ENCODE measurements at places on chromosomes 7 and 10.

DNA sequence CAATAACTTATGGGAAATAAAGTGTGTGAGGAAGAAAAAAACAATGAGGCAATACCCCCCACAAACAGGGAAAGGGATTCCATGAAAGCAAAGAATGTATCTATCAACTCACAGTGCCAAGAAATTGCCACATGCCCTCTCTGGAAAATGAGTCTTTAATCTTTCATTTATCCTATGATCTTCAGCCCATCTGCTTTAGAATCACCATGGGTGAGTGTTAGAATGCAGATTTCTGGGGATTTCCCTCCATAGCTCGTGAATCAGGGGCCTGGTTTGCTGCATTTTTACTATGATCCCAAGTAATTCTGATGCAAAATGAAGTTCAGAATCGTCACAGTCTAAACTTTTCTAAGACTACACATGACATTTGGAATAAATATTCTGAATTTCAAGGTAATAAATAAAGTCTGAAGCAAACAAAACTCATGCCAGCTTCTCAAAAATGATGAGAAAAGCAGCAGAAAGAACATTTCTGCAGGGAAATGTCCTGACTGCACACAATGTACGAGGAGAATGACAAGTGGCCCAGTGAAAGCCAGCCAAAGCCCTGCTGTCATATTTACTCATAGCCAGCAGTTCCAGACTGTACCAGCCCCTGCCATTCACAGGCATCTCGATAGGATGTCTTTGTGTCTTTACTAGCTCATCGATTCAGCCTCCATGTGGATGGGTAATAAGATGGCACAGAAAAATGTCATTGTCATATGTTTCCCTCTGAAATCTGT, 167.1 kb downstream of the ELMO1 start:
- DNase-seq: peak; percentile 96

DNA sequence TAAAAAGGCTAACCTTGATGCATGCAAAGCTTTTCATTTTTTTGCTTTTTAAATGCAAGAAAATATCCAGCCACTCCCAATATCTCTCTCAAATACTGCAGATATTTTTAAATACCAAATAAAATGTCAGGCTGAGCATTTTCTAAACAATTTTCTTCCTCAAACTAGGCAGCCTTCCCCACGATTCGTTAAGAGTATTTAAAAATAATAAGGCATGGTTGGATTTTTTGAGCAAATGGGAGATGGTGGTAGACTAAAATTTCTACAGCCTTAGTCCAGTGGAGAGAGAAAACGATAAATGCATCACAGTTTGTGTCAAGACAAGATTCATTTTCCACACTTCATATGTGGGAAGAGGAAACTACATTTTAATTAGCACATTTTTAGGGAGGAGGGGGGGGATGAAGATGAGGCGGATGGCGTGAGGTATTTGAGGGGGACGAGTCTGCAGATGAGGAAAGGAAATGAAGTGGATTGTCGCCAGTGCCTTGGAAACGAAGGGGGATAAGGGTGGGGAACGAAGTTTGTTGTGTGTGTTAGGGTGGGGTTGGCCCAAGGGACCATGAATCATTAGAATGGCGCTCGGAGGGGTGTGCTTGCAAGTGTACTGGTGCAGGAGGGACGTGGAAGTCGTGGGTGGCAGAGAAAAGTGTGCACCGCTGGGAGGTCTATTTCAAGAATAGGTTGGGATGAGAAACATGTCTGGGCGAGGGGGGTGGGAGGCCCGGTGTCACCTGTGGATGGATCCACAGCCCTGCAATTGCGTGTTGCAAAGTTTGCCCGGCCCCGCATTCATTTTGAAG, 1.2 kb upstream of the ADD3 start:
- DNase-seq: peak; percentile 58

- DNase-seq: no peak
These were observed 64.2 kb upstream of the RAPGEF5 start for GRCh38 chr7:22420973-22421635.

GRCh38 chr10:75826846-75827245, 395.4 kb downstream of the LRMDA start:
- DNase-seq: no peak

GRCh38 chr10:132740588-132740987, 45.4 kb downstream of the NKX6-2 start:
- no peak for DNase-seq

DNA sequence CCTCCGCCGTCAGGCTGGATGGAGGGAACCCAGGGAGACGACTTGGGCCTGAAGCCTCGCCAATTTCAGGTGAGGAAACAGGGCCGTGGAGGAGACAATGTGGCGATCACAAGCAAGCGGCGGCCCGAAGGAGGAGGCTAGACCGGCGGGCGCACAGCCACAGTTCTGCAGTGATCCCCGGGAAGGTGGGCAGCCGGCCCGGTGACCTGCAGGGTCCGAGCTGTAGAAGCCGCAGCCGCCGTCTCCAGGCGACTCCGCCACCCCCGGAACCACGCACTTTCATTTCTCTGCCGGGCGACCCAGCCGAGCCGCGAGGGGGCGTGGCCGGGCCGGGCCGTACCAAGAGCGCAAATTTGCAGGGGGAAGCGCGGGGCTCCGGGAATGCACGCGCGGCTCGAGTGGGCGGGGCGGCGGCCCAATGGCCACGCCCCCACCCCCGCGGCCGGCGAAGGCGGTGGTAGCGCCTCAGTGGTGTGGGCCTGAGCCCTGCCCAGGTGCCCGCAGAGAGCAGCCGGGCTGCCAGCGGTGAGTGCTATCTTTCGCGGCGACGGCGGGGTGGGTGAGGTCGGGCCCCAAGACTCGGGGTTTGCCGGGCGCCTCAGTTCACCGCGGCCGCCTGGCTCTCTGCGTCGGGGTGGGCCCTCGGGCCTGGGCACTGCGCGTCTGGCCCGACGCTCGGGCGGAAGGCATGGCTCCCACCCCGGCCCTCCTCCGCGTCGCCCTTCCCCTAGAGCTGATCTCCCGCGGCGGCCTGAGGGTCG, at the start of gene POR:
POR (plus strand) TSS at position 501 of the 761 bp plus-strand sequence. CDS start 38,847 bp downstream, outside the sequence.
- DNase-seq: peak; percentile 95

Measured in Ammon's horn (tissue), 1 donor.